CD4-positive, alpha-beta T cell treated with Interleukin-4 for 1 hour (primary cell): ENCODE measurements at places on chromosomes 4 and X.

- DNase-seq = no peak
These were observed 89.9 kb downstream of the CEP135 start for GRCh38 chr4:56038487-56039162.

DNA sequence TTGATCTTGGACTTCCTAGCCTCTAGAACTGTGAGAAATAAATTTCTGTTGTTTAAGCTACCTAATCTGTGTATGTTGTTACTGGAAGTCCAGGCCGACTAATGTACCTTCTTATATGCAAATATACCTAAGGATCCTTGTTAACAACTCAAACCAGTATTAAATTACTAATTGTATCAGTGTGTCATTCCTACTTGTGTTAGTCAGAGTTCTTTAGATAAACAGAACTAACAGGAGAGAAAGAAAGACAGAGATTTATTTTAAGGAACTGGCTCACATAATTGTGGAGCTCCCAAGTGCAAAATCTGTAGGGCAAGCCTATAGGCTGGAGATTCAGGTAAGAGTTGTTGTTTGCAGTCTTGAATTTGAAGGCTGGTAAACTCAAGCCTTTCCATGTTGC lies 120.0 kb downstream of the ADGRL3 start:
- no peak for DNase-seq

DNA sequence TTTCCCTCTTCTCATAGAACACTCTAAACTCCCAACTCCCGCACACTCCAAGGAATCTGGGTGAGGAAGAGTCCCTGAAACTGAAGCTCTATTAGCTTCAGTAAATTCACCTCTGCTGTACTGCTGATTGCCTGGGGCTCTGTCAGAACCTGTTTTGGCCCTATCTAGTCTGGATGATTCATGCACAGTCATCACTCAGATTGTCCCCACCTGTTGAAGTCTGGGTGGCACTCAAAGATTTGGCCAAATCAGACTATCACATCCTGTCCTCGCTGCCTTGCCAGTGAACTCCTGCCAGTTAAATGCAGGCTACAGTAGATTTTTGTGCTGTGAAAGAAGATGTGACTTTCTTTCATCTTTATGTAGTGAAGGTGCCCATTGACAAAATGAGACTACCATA lies 63.5 kb upstream of the EMCN start:
- DNase-seq = no peak

GRCh38 chrX:108264376-108264775 lies 172.8 kb downstream of the ATG4A start:
- DNase-seq = no peak

- no peak for DNase-seq
These were observed 42.4 kb upstream of the AGA start for GRCh38 chr4:177484613-177485021.

- no peak for DNase-seq
These were observed 54.5 kb downstream of the ASB9 start for GRCh38 chrX:15215366-15215765.

- peak; percentile 48 for DNase-seq
These were observed 138.7 kb downstream of the ELOVL6 start for GRCh38 chr4:110059556-110060191.

GRCh38 chr4:8647626-8648025 lies 55.1 kb downstream of the CPZ start:
- DNase-seq = no peak

DNA sequence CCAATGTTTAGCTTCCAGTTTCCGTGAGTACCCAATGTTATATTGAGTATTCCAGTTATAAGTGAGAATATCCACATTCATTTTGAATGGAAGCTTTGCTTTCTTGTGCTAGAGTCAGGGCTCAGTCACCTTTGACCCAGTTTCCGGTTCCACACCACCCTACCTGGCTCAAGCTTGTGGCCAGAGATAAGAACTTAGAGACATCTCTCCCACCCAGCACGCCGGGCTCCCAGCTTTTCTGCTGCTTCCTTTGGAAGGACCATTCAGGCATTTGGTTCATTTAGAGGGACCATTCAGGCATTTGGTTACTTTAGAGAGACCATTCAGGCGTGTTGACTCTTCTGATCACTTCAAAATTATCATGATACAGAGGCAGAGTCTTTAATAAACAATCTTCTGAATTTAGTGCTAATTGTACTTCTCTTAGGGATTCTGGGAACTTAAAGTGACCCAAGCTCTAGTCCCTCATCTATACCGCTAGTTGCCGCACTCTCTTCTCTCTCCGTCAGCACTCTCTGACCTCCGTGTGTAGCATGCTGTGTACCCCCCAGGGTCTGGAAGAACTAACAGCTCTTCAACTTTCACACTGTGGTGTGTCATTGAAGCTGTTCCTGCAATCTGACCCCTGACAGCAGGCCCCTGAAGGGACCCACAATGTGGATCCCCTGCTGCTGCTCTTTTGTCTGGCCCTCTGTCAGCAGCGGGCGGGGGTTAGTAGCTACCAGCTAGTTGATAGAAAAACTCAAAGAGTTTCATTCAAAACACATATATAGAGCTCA lies 943.1 kb downstream of the ARAP2 start:
- DNase-seq = no peak

GRCh38 chr4:113539408-113539807 lies 222.1 kb downstream of the CAMK2D start:
- DNase-seq = no peak

- DNase-seq = no peak
These were observed 393.5 kb downstream of the BMPR1B start for GRCh38 chr4:95151255-95151654.

- DNase-seq = no peak
These were observed 282.7 kb downstream of the PTTG2 start for GRCh38 chr4:38242822-38243387.

DNA sequence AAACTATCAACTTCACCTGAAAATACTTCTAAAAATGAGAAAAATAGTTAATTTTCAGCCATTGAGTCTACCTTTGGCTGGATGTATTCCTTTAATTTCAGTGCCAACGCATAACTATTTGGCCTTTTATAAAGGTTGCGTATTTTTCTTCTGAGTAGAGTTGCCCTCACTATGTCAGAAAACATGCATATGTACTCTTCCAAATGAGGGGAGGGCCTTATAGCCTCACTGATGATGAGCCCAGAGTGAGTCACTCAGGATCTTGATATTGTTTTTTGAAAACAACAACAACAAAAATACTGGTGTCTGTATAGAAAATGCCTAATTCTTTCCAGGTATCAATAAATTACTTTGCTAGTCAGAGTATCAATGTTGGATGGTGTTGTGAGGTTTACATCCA lies 349.3 kb downstream of the FBXO8 start:
- no peak for DNase-seq

DNA sequence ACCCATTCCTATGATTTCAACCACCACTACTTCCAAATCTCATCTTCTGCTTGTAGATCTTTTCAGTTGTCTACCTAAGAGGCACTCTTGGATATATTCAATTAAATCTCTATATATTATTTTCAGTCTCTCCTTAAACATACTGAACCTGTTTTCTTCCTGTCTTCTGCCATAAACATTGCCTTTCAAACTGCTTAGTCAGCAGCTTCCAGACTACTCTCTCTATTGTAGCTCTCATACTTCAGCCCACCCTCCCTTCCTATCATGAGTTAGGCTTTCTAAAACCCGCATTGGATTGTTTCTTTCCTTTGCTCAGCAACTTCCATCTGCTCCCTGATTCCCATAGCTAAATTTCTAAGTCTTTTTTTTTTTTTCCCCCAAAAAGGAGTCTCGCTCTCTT lies 4.5 kb downstream of the AP1AR start:
- DNase-seq = no peak

DNA sequence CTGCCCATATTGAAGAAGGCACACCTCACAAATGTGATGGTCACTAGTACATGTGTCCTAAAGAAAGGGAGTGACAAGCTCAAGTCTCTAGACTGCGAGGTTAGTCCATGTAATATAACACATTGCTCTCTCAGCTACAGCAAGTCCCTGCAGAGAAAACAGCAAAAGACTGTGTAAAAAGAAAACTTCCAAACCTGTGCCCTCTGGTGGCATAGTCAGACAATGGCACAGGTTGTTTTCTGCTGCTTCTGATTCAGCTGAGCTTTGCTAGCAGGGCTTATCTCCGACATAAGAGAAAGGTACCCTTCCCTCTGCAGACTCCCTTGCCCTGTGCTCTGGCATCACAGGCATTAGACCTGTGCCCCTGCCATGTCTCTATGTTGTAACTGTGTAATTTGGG lies 1.4 kb upstream of the SERPINA7 start:
- no peak for DNase-seq

DNA sequence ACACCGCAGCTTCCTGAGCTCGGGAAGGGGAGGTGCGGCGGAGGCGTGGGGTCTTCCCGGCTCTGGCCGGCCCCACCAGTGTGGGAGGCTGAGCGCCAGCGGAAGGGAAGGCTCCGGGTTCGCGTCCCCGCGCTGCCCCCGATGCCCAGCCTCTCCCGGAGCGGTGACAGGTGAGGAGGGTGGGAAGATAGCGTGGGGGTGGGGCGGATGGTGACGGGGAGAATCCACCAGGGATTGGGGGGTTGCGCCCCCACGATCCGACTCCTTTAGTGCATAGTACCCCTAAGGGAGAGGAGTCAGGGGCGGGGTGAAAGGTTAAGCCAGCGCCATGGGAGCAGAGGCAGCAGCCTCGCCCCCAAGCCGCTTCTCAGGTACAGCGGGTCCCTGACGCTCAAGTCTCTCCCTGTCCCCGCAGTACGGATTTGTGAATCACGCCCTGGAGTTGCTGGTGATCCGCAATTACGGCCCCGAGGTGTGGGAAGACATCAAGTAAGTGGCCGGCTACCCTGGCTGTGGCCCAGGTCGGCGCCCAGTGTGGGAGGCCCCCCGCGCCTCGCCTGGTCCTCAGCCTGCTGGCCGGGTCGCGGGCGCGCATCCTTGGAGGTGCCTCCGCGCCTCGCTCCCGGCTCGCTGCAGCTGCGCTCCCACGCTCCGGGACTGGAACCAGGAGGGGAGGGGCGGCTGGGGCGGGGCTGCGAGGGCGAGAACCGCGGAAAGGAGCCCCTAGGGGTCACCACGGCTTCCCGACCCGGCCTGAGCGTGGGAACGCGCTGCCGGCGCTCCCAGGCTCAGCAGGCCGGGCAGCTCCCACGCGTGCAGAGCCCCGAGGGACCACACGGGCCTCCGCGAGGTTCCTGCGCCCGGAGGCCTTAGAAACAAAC lies 791 bp downstream of the GUCY1B1 start:
- no peak for DNase-seq

GRCh38 chr4:76706581-76706980 lies 191.4 kb downstream of the SOWAHB start:
- no peak for DNase-seq

DNA sequence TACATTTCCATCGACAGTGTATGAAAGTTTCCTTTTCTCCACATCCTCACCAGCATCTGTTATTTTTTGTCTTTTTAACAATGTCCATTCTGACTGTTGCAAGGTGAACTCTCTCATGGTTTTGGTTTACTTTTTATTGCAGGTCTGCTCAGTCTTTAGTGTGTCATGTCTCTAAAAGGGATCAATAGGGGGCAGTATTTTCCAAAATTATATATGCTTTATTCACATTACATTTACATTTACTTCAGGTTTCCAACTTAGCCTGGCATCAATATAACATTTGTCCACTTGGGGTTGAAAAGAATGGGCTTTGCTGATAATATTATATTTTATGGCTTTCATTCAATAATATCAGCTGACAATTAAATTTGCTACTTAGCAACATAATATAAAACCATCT lies 265.0 kb upstream of the SLITRK2 start:
- DNase-seq = no peak

GRCh38 chr4:57051524-57051923 lies 58.7 kb downstream of the IGFBP7 start:
- no peak for DNase-seq

GRCh38 chr4:6123976-6124375 lies 76.4 kb downstream of the JAKMIP1 start:
- no peak for DNase-seq

DNA sequence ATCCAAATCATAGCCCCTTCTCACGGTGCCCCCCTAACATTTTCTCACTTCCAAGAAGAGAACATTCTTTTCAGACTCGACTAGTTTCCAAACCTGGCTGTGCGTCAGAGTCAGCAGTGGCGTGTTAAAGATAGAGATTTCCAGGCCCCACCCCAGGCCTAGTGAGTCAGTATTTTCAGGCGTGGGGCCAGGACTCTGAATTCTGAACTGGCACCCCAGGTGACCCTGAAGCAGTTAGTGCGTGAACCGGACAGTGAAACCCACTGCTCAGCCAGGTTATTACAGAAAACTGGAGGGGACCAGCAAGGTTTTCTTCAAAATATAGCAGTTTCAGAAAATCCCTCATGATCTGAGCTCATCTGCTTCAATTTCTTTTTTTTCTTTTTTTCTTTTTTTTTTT lies 35.0 kb upstream of the BCOR start:
- no peak for DNase-seq

- DNase-seq = no peak
These were observed 78.1 kb upstream of the ADGRA3 start for GRCh38 chr4:22593933-22594332.

- no peak for DNase-seq
These were observed 64.0 kb downstream of the HHIP start for GRCh38 chr4:144709793-144710525.

GRCh38 chr4:82050796-82051195 lies 323.0 kb downstream of the HNRNPD start:
- DNase-seq = no peak

- DNase-seq = no peak
These were observed 75.6 kb downstream of the LRBA start for GRCh38 chr4:150939530-150939929.

GRCh38 chrX:48897157-48897624 lies 377 bp downstream of the TIMM17B start:
- peak; percentile 80 for DNase-seq

DNA sequence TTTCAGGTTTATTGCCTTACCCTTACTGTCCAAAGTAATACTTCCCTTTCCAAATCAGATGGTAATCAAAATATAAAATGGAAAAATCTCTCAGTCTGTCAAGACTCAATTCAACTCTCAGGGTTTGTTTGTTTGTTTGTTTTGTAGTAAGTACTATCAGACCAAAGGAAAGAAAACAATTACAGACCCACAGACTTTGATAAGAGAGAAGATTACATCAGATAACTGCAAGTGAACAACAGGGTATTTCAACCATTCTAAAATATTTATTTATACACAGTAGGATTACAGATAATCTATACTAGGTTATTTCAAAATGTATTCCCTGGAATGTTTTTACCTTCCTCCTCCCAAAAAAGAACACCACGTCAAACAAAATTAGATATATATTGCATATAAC lies 28.9 kb downstream of the FBXO8 start:
- no peak for DNase-seq

DNA sequence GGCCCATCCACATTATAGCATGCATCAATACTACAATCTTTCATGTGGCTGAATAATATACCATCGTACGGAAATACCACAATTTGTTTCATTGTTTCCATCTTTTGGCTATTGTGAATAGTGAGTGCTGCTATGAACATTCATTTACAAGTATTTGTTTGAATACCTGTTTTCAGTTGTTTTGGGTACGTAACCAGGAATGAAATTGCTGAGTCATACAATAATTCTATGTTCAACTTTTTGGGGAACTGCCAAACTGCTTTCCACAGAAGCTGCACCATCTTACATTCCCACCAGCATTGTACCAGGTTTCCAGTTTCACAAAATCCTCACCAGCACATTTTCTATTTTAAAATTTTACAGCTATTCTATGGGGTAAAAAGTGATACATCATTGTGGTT lies 28.5 kb upstream of the MANBA start:
- no peak for DNase-seq

- DNase-seq = no peak
These were observed 19.7 kb downstream of the FNIP2 start for GRCh38 chr4:158788516-158788915.
